ENCODE measurements at places on chromosomes 12 and 14.

DNA sequence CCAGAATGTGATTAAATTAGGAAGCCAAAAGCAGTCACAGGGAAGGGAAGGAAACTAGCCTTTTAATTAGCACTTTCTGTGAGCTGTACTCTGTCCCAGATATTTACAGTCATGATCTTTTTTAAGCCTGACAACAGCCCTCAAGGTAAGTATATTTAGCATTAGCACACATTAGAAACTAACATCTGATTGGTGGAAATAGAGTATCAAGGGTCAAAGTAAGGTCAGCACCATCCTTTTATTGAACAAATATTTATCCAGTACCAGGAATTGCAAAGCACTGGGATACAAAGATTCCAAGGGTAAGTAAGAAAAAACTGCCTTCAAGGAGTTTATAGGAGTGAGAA is 28.2 kb downstream of the RPGRIP1 start:
- DNase-seq: no peak

- DNase-seq: no peak
Measured at GRCh38 chr12:32240162-32240561, 133.5 kb downstream of the BICD1 start.

GRCh38 chr12:69509904-69510827 is 40.0 kb downstream of the FRS2 start:
- DNase-seq: no peak

GRCh38 chr12:89472508-89472907 is 52.1 kb downstream of the GALNT4 start:
- no peak for DNase-seq

GRCh38 chr14:99523704-99524055 is 42.5 kb downstream of the CCNK start:
- no peak for DNase-seq

- DNase-seq: no peak
Measured at GRCh38 chr12:89936631-89937030, 228.0 kb upstream of the ATP2B1 start.

- DNase-seq: peak; percentile 16
Measured at GRCh38 chr12:21940549-21941505, at the start of gene ABCC9. TSS of gene ABCC9 (minus strand) at chr12:21941426. CDS start at chr12:21936674, 4,752 bp downstream.

DNA sequence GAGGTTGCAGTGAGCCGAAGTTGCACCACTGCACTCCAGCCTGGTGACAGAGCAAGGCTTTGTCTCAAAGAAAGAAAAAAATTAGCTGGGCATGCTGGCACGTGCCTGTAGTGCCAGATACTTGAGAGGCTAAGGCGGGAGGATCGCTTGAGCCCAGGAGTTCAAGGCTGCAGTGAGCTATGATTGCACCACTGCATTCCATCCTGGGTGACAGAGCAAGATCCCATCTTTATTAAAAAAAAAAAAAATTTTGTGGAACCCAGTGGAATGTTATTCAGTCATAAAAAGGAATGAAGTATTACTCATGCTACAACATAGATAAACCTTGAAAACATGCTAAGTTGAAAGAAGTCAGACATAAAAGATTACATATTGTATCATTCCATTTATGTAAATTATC is 8.3 kb upstream of the ERBB3 start:
- peak; percentile 40 for DNase-seq

DNA sequence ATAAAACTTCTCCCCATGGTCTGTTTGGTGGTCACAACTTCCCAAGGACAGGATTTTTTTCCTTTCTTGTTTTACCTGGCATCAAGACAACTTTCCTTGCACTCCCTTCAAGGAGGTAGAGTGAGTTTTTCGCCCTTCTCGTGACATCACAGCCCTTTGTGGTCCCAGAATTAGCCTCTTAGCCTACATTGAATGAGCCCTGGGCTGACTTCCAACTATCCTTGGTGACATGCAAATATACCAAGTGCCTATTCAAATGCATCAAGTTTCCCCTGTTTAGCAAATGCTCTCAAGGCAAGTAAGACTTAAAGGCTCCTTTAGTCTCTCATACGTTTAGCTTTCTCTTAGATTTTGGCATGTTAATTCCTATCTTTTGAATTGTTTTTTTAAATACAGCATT is 36.6 kb downstream of the TC2N start:
- DNase-seq: no peak

DNA sequence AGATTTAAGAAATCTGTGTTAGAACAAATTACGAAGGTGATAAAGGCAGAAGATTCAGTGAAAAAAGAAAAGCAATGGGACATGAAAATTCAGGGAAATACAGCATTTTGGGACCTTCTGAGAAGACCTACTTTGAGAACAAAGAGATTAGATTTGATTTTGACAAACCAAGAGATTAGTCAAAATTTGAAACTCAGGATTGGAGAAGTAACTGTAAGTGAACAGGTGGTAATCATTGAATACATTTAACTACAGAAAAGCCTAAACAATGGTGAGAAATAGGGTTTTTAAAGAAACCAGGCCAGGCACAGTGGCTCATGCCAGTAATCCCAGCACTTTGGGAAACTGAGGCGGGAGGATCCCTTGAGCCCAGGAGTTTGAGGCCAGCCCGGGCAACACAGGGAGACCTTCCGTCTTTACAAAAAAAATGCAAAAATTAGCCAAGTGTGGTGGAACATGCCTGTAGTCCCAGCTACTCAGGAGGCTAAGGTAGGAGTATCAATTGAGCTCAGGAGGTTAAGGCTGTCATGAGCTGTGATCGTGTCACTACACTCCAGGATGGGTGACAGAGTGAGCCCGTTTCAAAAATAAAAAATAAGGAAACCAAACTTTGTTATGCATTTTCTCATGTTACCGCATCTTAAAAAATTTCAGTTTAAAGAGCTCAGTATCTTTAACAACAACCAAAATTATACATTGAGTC is 8.9 kb upstream of the SAV1 start:
- DNase-seq: no peak

DNA sequence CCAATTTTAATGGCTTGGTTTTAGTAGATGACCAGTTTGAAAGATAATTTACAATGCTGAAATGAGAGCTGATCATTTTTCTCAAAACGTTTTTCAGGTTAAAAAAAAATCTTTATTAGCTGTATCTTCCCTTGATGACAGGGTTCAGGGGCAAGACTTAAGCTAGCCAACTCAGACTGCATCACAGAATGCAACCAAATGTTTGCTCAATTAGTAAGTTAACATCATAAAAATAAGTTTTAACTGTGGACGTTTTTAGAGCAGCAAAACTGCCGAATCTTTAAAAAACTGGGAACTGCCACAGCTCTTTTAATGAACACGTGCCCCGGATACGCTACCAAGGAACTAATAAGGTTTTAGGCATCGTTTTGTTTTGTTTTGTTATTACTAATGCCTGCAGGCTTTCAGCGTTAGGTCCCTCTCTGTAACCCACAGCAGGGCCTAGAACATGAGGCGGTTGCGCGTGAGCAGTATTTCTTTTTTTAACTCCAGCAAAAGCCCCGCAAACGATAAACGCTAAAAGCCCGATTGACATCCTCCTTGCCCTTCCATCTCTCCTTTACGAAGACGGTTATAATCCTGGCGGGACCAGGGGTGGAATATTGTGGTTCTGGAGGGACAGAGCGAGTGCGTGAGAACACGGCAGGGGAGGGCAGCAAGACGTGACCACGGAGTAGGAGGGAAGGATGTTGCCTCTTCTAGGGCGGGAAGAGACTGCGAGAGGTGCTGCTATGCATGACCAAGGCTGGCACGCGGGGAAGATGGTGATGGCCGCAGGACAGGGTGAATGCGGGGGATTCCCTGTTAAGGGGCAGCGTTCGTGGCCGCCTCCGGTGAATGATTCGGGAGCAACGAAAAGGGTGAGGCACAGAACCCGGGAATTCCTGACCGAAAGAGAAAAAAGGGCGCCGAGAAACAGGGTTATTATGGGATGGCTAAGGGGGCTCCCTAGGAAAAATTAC is 652 bp downstream of the SUPT16H start:
- peak; percentile 33 for DNase-seq

GRCh38 chr14:76576047-76576741 is 185.1 kb upstream of the VASH1 start:
- no peak for DNase-seq

DNA sequence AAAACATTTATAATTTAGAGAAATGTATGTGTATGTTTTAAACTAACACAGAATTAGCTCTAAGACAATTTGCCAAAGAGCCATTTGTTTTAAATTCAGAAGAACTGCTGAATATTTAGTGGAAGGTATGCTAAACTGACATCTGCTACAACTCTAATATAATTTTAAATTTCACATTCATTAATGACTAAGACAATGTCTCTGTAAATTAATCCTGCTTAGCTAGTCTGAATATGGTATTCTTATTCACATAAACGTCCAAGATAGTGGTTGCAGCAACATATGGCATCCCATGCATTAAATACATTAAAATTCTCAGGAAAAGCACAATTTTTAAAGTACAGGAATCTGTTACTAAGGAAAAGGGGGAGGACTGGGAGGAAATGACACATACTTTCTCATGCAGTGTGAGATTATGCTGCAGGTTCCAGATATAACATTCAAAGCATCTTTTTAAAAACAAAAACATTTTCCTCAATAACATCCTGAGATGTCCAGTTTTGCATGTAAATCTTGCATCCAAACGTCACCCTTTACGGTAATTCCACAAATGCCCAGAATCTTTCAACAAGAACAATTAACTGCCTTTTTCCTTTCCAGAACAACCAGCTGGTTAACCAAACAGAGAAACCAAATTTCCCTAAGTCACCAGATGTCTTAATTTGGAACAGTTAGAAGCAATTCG is 26.9 kb downstream of the WDR89 start:
- DNase-seq: peak; percentile 41

DNA sequence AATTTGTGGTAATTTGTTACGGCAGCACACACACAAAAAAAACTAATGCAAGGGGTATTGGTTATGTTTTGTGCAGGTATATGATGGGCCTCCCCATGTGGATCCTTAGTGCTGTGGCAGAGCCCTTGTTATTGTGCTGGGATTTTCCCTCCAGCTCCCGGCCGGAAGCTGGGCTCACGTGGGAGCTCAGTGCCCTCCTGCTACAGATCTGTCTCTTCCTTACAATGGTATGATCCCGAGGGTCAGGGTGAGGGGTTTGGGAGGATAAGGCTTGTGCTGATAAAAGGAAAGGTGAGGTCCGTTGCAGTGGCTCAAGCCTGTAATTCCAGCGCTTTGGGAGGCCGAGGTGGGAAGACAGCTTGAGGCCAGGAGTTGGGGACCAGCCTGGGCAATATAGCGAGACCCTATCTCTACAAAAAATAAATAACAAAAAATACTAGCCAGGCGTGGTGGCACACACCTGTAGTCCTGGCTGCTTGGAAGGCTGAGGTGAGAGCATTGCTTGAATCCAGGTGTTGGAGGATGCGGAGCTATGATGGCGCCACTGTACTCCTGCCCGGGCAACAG is 861 bp upstream of the SLC48A1 start:
- DNase-seq: no peak

- DNase-seq: no peak
Measured at GRCh38 chr12:110721570-110721969, 21.1 kb downstream of the PPP1CC start.

DNA sequence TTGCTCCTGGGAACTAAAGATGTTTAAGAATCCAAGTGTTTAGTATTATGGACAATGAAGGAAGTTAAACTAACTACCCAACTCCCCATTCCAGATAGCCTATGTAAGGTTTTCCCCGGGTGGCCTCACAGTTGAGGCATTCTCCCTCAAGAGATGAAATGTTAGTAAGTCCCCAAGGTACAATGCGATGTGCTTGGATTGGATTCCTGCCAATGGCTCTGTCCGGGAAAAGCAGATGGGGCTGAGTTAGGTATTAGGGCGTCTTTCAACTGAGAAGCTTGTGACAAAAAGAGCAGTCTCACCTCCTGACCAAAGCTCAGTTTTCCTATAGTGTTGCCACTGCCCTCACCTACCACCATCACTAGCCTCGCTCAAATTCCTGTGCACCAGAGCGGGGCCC is 64.8 kb upstream of the E2F7 start:
- peak; percentile 50 for DNase-seq

Measured in brain microvascular endothelial cell (primary cell).